ENCODE measurements at places on chromosomes 11 and 22.

DNA sequence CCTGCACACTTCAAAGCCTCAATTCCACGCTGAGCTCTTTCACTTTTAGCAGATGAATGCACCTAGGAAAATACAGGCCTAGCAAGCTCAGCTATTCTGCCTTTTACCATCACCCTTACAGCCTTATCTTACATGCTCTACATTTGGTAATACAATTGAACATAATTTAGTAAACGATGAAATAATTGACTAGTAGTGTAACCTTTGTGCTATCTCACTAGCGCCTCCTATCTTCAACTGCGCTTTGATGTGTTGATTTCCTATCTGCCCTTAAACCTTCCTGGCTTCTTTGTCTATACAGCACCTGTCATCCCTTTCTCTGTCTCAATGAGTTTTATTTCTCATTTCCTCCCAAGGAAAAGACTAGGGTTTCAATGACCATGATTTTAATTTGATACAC lies 149.7 kb downstream of the LRRC4C start:
- DNase-seq: no peak

- peak; percentile 39 for DNase-seq
These were observed 66.3 kb upstream of the PRDM11 start for GRCh38 chr11:45079943-45080719.

DNA sequence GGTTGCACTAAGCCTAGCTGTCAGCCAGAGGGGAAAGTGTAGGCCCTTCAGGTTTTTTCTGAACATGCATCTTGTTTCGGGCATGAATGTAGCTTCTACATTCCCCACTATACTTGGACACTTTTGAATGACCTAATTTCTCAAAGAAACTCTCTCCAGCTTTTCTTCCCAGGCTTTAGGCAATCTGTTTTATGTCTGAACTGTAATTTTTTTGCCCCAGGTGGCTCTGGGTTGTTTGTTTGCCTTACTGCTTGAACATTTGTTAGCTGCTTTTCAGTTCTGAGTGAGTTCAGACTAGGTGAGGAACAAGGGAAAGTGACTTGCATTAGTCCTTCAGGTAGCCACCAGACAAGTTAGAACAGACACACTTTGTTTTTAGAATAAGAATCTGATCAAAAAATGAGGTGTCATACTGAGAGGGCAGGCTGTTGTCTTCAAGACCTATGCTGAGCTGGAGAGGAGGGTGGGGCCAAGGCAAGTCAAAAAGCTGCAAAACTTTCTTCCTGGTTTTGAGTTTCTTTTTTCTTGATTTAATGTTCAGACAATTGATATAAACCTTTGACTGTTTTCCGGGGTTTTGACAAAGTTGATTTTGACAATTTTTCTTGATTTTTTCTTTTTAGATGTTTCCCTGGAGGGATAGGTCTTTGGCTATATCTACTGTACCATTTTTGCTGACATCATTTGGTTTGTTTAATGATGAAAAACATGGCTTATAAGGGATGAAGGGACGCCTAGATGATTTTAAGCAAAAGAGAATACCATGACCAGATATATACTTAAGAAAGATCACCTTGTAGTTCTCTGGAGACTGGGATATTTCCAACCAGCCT lies 182.8 kb downstream of the WNT11 start:
- DNase-seq: no peak

- DNase-seq: no peak
These were observed 165.3 kb downstream of the RRAS2 start for GRCh38 chr11:14193644-14194043.

- DNase-seq: no peak
These were observed 58.3 kb upstream of the VSTM5 start for GRCh38 chr11:93908689-93909088.

Measured in activated T-cell treated with anti-CD3 and anti-CD28 coated beads for 1 hour (primary cell).